H9 (cell line): ENCODE measurements at places on chromosomes 7 and 10. TPM values are rescaled to one million over a fixed set of nuclear protein-coding genes. Genes with fewer than 3 reads are reported as not detected.

CTBP2 gene
- total RNA-seq: 212 and 218 TPM in 2 replicates

DNA sequence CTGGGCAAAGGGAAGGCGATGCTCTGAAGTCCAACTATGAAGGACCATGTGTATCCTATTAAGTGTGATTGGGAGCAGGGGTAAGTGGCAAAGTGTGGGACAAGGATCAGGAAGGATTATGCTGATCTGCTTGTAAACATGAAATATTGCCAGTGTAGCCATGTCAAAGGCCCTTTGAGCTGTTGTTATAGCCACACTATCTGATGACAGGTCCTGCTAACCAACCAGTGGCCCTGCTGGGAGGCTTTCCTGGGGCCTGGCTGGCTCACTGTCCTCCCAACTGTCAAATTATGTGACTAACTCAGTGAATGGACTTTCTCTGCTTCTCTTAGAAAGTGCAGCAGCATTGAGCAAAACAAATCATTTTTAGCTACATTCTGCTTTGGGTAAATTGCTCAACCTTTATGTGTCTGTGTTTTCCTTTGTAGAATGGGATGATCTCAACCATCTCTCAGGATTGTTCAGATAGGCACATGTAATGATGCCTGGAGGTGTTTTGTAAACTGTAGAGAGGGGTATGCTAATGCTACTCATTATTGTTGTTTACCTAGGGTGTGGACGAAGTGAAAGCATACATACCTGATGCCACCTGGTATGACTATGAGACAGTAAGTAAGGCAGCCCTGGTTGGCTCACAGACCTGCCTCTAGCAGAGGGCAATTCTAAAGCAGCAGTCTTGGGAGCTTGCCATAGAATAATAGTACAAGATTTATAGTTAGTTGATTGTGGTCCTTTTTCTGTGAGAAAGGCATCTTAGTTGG, 47.4 kb downstream of the MGAM2 start:
- no peak for DNase-seq

DNA sequence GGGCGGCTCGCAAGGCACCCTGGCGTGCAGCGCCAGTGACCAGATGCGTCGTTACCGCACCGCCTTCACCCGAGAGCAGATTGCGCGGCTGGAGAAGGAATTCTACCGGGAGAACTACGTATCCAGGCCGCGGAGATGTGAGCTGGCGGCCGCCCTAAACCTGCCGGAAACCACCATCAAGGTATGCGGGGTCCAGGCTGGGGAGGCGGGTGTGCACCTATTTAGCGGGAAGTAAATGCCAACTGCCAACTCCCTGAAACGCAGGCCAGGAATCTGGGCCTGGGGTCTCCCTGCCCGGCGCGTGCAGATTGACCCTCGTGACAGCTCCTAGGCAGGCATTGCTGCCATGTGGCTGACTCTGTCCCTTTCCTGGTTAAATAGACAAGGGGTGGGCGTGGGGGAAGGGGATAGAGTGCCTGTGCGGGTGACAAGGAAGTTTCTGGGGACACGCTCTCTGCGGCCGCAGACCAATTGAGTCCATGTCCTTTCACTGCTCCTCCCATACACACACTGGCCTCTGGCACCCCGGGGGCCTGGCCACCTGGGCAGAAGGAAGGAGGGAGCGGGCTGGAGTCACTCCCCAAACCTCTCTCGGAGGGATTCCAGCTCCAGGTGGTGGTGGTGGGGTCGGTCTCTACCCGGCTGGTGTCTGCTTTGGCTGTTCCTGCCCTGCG, 2.7 kb downstream of the EVX1 start:
- peak; percentile 40 for DNase-seq

GRM8 gene
- total RNA-seq: 1.2 and 1.8 TPM in 2 replicates

C10orf62 gene
- 0.31 TPM in 1 of 2 replicates, not detected in the other for total RNA-seq

GRCh38 chr7:108480311-108480710, 24.1 kb upstream of the NRCAM start:
- no peak for DNase-seq

DNA sequence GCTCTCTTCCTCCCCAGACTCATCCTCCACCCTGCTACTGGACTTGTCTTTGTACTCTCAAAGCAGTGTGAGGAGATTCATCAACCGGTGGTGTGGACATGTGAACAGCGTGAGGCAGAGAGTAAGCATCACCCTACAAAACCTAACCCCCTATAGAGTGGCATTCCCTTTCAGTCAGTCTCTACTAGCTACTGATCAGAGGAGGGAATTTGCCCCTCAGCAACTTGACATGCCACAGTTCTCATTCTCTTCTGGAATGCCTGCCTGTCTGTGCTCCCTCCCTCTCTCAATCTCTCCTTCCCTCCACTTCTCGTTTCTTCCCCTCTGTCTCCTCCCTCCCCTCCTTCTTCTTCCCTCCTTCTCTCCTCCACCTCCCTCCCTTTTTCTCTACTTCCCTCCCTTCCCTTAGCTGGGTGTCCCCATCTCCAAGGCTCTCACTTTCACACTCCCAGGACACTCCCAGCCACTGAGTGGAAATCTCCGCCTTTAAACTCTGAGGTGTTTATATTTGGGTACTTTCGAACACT, 24.6 kb downstream of the H2AZ2 start:
- no peak for DNase-seq

GRCh38 chr7:22579961-22580360, 80.0 kb upstream of the STEAP1B start:
- no peak for DNase-seq

DNA sequence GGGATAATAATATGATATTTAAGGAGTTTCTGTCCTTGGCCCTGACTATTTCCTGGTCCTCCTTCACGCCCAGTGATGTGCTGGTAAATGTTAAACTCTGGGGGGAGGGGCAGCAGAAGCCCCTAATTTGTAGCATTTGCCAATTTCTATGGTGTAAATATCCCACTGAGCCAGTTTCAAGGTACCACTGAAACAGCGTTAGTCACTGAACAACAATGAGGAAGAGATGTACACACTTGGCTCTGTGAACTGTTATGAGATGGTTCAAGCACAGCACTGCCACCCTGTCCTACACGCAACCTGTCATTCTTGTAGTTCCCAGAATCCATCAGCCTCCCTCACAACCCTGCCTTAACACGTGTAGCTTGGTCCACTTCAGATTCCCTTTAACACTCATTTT, 39.8 kb downstream of the MET start:
- no peak for DNase-seq
